Hematopoietic multipotent progenitor cell (in vitro differentiated cells): ENCODE measurements at places on chromosomes 12 and 14. TPM values are rescaled to one million over a fixed set of nuclear protein-coding genes. Genes with fewer than 3 reads are reported as not detected.

GRCh38 chr12:104741077-104741476, 217.0 kb downstream of the SLC41A2 start:
- no peak for DNase-seq

- no peak for DNase-seq
Measured at GRCh38 chr14:26993556-26993955, 395.7 kb upstream of the NOVA1 start.

DNA sequence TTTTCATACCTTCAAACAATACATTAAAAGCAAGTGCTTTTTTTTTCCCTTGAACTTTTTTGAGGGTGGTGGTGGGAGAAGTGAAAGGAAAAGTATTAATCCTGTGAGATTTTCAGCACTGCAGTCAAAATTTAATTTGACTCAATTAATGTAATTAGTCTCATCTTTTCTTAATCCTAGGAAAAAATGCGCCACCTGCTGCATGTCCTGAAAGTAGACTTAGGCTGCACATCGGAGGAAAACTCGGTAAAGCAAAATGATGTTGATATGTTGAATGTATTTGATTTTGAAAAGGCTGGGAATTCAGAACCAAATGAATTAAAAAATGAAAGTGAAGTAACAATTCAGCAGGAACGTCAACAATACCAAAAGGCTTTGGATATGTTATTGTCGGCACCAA, 52.2 kb downstream of the SPATA7 start:
- DNase-seq, result no peak

GRCh38 chr14:77882636-77883035, 82.7 kb downstream of the ADCK1 start:
- DNase-seq, result no peak

DNA sequence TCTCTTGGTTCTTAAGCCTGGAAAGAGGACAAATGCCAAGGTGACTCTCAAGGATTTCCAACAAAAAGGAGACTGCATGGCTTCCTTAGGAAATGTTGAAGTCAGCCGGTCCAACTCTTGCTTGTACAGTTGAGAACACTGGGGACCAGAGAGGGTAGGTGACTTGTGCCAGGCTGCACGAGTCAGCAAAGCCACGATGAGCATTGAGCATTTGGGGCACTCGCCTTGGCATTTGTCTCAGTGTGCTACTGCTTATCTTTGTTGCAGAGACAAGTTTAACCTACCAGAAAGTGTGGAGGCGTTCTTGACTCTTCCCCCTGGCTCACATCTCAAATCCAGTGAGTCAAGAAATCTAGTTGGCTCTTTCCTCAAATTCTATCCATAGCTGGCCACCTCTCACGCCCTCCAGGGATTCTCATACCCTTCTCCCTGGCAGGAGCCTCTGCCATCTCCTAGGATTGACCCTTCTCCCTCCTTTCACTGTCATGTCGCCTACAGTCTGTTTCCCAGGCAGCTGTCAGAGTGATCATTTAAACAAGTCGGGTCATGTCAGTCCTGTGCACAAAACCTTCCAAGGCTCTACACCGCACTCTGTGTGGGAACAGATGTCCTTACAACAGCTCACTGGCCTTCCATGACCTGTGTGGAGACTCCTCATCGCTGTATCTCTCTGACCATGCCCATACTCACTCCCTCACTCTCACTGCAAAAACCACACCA, 17.2 kb upstream of the KRT83 start:
- no peak for DNase-seq

GRCh38 chr12:93661021-93661420, 16.2 kb upstream of the CRADD start:
- no peak for DNase-seq

DNA sequence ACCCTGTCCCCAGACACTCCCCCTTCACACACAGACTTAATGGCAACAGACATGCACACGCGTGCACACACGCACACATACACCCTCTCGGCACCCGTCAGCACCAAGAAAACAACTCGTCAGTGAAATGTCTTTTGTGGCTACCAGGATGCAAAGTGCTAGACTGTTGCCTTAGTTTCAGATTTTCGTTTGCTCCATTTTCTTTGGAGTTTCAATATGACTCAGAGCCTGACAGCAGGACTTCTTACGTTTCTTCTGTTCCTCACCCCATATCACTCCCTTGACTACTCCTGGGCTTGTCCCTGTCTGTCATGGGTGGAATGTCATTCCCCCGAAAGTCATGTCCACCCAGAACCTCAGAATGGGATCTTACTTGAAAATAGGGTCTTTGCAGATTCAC, 182.9 kb downstream of the GLT1D1 start:
- no peak for DNase-seq

DNA sequence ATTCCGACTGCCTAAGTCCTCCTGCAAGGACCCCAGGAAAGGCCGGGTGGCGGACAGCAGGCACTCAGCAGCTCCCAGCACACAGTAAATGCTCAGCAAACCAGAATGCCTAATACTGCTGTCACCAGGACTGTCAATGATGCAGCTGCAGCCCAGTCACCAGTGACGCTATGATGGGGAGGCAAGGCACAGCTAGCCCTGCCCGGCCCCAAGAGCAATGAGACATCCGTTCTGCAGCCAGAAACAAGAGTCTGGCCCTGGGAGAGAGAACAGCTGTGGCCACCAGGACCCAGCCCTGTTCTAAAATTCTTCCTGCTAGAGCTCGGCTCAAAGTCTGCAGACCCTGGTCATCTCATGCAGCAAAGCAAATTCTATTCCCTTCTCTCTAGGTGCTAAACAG, 69.8 kb downstream of the NCOR2 start:
- no peak for DNase-seq

DNA sequence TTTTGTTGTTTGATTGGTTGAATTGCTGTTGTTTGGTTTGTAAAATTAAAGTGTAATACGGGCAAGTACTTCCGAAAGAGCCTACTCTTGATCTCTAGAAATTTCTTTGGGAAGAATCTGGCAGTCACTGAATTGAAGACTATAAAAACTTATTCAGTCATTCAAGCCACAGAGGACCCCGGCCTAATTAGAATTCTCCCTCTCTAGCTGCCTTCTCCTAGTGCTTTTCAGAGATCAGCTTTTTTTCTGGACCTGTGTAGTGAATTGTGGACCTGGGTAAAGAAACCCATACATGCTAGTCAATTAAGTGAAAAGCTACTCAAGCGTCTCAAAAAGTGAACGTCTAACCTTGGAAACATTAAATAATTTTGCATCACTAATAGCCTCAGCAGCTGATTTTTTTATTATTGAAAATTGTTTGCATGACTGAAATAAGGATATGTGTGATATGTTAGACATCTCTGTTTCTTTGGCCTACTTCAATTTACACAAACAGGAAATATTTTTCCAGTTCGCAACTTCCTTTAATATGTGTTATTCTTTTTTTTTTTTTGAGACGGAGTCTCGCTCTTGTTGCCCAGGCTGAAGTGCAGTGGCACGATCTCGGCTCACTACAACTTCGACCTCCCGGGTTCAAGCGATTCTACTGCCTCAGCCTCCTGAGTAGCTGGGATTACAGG, 27.2 kb downstream of the EFCAB11 start:
- DNase-seq, result no peak

DNA sequence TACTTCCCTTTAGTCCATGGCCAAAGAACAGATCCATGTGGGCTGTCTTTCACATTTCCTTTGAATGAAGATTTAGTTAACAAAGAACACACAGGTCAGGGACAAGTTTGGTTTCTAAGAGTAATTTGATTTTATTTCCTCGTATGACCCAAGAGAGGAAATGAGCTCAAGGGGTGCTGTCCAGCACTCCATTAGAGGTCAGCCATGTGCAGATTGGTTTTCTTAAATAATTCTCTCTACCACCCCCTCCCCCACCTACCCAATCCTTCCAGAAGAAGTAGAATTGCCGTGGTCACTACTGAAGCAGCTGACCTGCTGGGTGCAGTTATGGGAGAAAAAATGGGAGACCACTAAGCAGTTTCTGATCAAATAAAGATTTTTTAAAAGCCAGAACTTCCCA, 13.9 kb upstream of the OAS1 start:
- DNase-seq, result no peak

The GPR68 gene
- 0.81 TPM for total RNA-seq

The LRP1-AS gene
- total RNA-seq, result not detected

The GPR162 gene
- 29.6 TPM for total RNA-seq

The ACRBP gene
- 15.9 TPM for total RNA-seq

The MYF5 gene
- not detected for total RNA-seq

The PRKD1 gene
- 0.54 TPM for total RNA-seq
